Occipital lobe (tissue), 3 donors: ENCODE measurements at places on chromosomes 3 and 15. TPM values are rescaled to one million over a fixed set of nuclear protein-coding genes. Genes with fewer than 3 reads are reported as not detected.

Gene TEX9
- 23.2 TPM for total RNA-seq

Gene PXYLP1
- total RNA-seq, result 42.4 TPM

Gene SST
- total RNA-seq, result 5.6 TPM

Gene SLC4A7
- 438 TPM for total RNA-seq

Gene PLA2G4E
- total RNA-seq, result not detected

Gene ECT2
- total RNA-seq, result 12.6 TPM

DNA sequence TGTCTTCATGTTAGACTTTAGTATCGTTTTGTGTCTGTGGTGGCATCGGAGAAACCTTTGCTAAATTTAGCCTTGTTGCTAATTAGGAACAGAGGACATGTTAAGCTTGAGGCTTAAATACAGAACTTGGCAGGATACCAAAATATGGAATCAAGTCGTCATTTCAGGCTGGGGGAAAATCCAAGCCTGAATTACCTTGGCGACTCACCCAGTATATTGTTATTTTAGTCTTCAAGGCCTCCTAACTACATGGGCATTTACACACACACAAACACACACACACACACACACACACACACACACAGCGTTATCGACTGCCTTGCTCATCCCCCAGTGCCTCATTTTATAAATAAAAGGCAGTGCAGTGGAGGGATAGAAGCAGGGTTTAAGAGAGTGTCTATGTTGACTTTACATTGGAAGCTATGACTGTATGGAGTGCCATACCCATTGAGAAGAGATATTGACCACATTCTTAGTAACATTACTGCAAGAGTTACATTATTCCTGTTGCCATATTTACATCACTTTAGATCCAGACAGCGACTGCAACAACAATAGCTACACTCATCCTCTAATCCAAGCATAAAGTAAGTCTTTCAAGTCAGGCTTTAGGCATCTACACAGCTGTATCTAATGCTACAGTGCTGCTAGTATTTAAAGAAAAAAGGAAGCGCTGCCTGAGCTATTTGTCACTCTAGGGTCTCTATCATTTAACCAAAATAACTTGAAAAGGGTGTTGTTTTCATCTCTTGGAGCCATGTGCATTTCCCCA, 210.8 kb upstream of the SEMA6D start:
- no peak for DNase-seq

DNA sequence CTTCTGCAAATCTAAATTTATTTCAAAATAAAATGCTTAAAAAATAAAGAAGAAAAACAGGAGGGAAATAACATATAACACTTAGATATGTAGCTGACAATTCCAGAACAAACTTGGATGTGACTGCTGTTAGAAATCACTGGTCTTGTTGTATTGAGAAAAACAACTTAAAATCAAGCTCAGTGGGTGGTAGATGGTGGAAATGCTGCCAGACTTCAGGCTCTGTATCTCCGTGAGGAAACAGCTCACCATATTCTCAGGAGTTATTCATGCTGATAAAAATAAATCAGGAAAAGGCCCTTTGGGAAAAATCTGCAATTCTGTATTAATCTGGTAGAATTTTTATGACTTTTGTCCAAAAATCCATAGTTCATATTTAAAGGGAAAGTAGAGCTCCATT, 477.6 kb downstream of the RAP2B start:
- DNase-seq, result no peak

GRCh38 chr3:179100652-179101051, 29.0 kb upstream of the ZMAT3 start:
- no peak for DNase-seq

DNA sequence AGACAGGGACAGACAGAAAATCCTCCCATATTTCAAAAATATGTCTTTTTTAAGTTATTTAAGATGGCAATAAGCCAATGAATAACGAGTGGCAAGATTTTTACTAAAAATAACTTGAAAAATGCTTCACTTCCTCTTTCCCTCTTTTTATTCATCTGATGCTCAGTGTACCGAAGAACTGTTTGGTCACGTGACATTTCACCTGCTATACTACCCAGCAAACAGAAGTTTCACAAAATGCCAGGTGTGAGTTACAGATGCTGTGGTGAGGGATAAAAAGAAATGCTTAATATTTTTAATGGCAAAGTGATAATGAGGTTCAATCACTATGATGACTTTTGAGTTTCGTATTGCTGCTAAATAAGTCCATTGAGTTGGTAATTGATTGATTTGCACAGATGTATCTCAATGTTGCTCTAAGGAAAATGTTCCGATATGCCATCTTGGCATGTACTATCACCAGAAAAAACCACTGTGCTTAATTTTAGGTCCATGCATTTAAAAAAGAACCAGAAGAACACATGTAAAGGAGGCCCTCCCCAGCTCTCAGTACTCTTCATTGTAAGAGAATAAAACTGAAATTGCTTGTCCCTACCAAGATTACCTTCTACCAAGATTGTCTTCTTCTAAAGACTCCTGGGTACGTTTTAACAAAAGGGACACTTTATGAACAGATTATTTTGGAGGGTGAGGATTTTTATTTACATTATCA, 26.0 kb upstream of the SEC62 start:
- no peak for DNase-seq

DNA sequence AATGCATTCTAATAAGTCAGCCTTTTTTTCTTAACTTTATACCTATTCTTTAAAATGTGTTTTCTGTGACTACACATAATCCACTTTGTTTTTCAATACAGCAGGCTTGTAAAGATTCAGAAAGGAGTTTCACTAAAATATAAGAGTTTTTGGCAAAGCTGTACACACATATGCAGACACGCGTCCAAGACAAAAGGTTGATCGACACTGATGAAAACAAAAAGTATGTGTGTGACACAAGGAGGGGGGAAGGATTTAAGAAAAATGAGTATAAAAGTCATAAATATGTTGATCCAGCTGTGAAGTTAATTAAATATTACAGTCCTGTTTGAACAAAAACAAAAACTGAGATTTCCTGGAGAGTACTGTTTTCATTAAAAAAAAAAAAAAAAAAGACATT, 294.5 kb upstream of the RARB start:
- DNase-seq, result no peak

DNA sequence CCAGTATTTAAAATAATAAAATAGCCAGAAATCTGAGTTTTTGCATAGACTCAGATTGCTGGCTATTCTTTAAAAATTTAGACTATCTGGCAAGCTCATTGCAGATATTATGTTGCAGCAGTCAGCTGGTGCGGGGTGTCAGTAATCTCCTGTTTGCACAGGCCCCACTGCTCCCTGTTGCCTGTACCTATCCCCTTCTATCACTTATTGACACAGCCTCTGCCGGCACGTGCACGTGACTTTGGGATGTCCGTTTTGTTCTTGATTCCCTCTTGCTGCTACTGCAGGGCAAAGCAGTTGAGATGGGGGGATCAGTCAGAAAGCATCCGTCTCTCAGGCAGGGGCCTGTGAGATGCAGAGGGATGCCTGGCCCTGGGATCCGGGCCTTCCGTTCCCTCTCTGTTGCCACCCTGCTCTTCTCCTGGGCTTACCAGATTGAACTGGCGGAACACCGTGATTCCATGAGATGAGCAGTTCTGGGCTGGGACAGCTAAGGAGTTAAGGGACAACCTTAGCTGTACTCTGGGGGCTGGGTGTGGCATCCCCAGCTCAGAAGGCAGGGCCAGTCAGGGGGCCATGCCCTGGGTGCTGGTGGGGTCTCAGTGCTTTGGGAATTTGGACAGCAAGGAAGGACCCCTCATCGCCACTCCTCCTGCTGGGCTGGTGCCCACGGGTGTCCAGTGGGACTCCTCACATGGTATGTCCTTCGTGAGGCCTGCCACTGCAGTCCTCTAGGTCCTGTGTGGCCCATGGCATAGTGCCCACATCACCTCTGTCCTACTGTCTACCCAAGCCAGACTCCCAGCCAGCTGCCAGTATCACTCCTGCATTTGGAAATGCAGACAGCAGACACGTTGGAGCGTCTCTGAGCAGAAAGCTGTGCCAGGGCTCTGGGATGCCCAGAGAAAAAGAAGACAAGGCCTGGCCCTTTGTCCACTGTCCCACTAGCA, 11.8 kb downstream of the MRAS start:
- DNase-seq, result no peak

DNA sequence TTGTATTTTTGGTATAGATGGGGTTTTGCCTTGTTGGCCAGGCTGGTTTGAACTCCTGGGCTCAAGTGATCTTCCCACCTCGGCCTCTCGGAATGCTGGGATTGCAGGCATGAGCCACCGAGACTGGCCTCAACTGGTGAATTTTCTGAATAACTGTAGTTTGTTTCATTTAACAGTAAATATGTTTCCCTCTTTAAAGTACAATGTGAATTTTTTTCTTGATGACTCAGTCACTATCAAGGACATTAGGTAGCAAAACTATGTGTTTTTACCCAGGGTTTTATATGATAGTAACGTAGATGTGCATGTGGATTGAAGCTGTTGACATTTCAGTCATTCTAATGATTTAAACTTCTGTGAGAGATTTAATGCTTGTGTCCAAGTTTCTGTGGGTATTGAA, 40.2 kb upstream of the MAPKBP1 start:
- no peak for DNase-seq

- DNase-seq, result no peak
These were observed 137.8 kb upstream of the CBLB start for GRCh38 chr3:106006571-106006970.

DNA sequence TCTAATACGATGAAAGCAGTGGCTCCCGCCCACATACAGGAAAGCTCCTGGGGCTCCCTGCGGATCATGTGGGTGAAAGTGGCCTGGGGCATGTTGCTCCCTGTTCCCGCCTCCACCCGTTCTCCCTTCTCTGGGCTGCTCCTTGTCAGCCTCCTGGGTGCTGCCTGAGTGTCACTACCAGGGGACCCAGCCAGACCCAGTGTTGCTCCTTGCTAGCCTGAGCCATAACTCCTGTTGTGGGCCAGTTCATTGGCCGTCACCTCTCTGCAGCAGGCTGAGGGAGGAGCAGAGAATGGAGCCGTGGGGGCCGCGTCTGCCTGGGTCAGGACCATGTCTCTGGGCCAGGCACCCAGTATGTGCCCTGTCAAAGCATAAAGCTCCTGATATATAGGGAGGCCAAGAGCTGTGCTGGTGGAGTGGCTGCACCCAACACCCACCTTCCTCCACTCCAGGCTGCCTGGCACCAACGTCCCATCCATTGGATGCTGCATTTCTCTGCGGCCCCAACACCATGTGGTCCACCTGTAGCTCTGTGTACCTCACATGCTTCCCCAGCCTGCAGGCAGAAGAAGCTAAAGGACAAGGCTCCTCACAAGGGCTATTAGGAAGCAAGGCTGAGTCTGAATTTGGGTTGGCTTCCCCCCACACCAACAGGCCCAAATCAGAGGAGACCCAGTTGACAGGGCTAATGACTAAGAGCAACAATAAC, 40.5 kb downstream of the KLF13 start:
- no peak for DNase-seq

GRCh38 chr15:67066041-67066958, 898 bp downstream of the SMAD3 start:
- no peak for DNase-seq

DNA sequence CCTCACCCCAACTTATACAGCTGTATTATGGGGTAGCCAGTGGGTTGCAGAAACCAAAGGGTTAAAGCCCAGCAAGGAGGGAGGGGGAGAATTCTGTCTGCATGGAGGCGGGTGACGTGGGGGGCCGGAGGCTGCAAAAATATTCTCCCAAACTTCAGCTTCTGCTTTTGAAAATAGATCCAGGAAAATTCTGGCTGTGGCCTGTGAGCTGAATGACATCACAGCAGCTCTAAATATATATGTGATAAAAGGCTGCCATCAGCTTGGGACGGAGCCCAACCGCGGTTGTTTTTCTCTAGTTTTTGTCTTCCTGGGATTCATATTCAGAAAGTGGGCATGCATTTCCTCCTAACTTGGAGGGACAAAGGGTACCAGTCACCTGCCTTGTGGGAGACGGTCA, 27.6 kb downstream of the MAPKAPK3 start:
- peak; percentile 58 for DNase-seq

GRCh38 chr3:173301647-173302046, 95.9 kb upstream of the NLGN1 start:
- no peak for DNase-seq

- DNase-seq, result no peak
These were observed 205.0 kb downstream of the FEZF2 start for GRCh38 chr3:62168356-62168755.

DNA sequence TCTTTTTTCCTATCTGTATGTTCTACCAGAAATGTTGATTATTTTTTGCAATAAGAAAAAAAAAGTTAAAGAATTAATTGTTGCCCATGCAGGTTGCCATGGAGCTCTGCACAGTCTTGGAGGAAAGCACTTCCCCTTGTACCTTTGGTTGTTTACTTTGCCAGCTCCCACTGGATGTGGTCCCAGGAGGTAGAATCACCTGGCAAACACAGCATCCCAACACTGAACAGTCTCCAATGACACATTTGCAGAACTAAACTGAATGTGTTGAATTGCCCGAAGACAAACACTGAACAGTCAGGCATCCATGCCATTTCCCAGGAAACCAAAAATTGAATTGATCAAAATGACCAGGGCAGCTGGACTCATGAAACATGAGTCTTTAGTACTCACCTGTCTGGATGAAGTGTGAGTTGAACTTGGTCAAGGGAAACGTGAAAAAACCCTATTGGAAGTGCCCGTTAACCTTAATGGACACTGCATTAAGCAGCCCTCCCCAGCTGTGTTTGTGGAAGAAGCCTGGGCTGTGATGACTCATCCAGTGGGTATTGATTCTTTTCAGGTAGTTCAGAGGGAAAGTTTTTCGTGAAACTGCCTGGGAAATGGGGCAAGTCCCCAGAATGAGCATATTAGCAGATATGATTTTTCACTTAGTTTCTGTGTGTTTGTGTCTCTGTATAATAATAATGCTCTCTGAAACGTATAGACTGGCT, 284.7 kb upstream of the STT3B start:
- DNase-seq, result no peak

DNA sequence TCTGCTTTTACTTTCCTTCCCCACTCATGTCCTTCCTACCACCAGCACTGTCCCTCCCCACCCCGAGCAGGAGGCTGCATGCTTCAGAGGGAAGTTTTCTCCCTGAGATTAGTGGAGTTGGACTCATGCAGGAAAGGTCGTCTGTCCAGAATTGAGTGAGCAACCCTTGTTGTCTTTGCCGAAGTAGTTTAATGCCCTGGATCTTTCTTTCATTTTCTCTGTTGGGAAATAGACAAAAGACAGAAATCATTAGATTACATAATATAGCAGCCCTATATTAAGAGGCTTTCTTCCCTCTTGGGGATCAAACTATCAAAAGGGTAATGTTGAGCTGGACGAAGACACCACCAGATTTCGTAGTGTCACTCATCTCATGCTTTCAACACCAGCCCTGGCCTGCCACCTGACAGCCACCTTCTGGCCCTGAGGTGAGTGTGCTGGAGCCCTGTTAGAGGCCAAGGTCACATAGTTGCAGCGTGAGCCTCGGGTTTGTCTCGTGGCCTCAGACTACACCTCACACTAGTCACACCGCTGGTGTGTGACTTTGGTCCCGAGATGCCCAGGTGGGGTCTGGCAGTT, 231.0 kb downstream of the ITPR1 start:
- no peak for DNase-seq
